ENCODE measurements at places on chromosomes 2 and 18.

GRCh38 chr2:76599732-76600368, 889.1 kb upstream of the GCFC2 start:
- DNase-seq: no peak

DNA sequence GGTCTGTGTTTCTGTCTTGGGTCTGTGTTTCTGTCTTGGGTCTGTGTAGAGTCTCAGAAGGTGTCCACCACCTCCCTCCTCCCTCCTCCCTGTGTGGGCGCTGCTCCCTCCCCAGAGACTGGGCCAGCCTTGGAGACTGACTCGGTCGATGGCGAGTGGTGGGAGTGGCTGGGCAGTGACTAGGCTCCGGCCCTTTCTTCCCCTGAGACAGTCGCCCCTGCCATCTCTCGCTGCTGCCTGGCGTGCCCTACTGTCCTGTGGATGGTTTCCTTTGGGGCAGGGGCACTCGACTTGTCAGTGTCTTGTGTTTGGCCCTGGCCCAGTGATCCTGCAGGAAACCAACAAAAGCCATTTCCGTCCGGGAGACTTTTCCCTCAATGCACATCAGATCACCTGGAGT, 215.8 kb downstream of the NDUFA10 start:
- no peak for DNase-seq

DNA sequence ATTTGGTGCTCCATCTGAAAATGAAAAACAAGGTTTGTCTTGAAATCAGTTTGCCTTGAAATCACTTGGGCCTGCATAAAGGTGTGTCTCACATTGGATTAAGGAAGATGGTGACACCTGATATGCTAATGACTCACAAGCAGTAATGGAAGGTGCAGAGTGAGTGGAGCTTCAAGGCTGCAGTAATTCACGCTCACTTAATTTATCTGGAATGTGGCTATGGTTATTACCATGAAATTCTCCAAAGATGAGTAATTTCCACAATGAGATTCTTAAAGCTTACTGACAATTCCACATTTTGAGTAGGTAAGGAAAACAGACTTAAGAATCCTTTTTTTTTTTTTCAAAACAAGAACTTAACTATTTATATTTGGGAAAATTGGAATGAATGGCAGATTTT, 156.8 kb downstream of the PAX3 start:
- DNase-seq: no peak

GRCh38 chr2:143071185-143071876, 57.9 kb upstream of the ARHGAP15 start:
- DNase-seq: no peak

DNA sequence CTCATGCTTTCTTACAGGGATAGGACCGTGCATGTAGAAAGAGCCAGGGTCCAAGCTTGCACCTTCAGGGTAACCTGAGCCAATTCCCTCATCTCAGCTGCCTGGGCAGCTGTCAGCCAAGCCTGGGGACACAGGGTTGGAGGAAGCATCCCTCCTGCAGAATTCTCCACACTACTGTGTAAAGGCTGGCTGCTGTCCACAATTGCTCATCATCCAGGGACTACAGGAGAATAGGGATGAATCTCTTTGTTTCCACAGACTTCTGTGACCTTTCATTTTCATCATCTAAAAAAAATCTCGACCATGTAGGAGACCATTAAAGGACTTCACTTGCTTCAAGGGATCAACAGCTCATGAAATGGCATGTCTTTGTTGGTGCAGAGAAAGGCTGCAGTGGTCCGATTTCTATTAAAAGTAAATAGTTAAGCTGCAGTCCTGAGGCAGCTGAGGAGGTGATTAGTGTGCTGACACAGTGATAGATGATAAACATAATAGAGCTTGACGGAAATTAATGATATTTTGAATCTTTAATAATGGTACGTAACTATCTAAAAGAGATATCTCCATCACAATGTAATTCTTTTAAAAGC, 74.4 kb upstream of the COPS8 start:
- no peak for DNase-seq

DNA sequence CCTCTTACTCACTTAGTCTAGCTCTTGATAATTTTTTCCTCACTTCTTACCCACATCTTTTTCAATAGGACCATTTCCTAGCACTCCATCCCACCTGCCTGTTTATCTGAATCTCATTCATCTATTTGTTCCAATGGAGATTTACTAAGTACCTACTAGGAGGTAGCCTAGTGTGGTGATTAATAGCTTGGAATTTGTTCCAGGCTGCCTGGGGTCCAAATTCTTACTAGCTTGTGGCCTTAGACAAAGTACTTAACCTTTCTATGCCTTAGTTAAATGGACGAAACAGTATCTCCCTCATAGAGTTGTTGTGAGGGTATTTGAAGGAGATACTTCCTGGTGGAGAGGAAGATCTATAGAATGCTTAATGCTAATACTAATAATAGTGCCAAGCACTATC, 42.9 kb upstream of the SERTAD2 start:
- DNase-seq: no peak

Measured in stimulated activated CD4-positive, alpha-beta T cell treated with anti-CD3 and anti-CD28 coated beads, Interleukin-4, amount 100 ng/mL, for 48 hours (primary cell).